ENCODE measurements at places on chromosomes 2 and 18. TPM values are rescaled to one million over a fixed set of nuclear protein-coding genes. Genes with fewer than 3 reads are reported as not detected.

- no peaks in the 10 kb centered on the region for H3K27me3 ChIP-seq
- no peak for DNase-seq
- no peak overlapping the region for H3K4me3 ChIP-seq
- peaks cover 12% of the 10 kb centered on the region for H3K4me1 ChIP-seq
- no peak overlapping the region for H3K27ac ChIP-seq
These were observed 1.9 kb upstream of the STAT4 start for GRCh38 chr2:191152482-191153240.

DNA sequence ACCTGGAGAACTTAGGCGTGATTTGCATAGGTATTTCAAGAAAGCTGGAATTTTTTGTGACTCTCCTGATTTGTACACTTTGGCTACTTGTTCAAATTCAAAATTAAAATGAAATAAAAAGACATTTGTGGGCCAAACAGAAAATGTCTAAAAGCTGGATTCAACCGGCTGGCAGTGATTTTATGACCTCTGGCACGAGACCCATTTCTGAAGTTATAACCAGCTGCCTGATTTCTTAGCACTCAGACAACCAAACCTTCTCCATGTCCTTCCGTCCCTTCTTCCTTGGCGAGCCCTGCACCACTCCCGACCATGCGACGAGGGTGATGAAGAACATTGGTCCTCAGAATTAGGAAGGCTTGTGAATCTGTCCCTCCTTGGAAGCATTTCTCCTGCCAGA, 19.7 kb downstream of the PKDCC start:
- no peaks in the 10 kb centered on the region for H3K27me3 ChIP-seq
- DNase-seq: no peak
- peaks cover 4% of the 10 kb centered on the region for H3K4me1 ChIP-seq
- no peak overlapping the region for H3K4me3 ChIP-seq
- H3K36me3 ChIP-seq: no peaks in the 10 kb centered on the region
- no peak overlapping the region for H3K27ac ChIP-seq

GRCh38 chr18:22778996-22779395, 154.1 kb upstream of the RBBP8 start:
- H3K36me3 ChIP-seq: no peaks in the 10 kb centered on the region
- no peaks in the 10 kb centered on the region for H3K27me3 ChIP-seq

DNA sequence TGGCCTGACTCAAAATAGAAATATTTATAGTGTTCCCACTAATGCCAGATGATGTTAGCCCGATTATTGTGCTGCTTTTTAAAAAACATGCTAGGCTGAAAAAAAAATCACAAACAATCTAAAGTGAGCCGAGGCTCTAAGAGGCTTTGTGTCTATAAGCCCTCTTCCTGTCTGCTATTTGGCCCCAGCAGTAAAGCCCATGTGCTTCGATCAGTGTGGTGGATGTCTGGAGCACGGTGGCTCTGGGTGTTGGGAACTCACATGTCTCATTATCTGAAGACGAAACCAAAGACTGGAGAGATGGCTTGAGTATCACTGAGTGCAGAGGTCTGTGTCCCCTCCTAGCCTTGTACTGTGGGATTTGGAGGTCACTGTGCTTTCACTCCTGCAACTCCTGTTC, 55.1 kb downstream of the INO80C start:
- H3K4me1 ChIP-seq: peaks cover 20% of the 10 kb centered on the region
- no peak overlapping the region for H3K27ac ChIP-seq
- DNase-seq: no peak

GRCh38 chr2:193946806-193947205, 1710.2 kb upstream of the SLC39A10 start:
- DNase-seq: no peak
- H3K36me3 ChIP-seq: no peaks in the 10 kb centered on the region
- H3K4me1 ChIP-seq: no peaks in the 10 kb centered on the region
- H3K4me3 ChIP-seq: no peak overlapping the region

DNA sequence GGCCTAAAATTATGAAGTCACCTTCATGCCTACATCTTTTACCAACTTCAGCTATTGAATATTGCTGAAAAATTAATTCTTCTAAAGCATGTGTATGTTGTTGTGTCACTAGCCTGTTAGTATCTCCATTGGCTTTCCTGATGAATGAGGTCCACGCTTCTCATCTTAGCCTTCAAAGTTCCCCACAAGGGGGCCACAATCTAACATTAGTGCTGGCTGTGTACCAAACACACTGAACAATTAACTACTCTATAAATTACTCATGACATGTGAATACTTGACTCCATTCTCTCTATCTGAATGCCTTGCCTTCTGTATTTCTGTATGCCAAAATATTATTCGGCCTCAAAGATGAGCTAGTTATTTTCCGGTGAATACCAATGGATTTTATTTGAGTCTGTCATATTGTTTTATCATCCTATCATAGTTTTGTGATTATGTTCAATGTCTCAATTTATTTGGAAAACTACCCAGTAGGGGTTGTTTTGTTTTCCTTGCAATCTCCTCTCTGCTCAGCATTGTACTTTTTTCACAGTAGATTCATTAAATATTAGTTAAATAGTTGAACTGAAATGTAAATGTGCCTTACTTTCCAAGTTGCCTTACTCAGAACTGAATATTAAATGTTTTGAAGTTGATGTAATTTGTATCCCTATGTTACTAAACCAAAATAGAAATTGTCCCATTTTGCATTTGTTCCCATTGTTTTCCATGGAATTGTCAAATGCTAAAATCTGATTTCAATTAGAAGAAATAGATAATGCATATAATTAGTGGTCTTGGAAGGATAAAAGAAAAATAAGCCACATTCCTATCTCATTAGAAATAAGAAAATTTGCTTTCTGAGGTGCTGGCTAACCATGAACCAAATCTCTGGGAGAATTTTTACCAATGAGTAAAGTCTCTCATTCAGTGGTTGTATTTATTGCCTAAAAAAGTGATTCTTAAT, 208.4 kb upstream of the COL3A1 start:
- H3K4me3 ChIP-seq: no peak overlapping the region
- no peaks in the 10 kb centered on the region for H3K4me1 ChIP-seq
- H3K27ac ChIP-seq: no peak overlapping the region
- no peaks in the 10 kb centered on the region for H3K27me3 ChIP-seq
- no peak for DNase-seq

- H3K4me3 ChIP-seq: no peak overlapping the region
- DNase-seq: no peak
- no peaks in the 10 kb centered on the region for H3K27me3 ChIP-seq
- no peaks in the 10 kb centered on the region for H3K36me3 ChIP-seq
- H3K4me1 ChIP-seq: no peaks in the 10 kb centered on the region
These were observed 241.3 kb upstream of the PXDN start for GRCh38 chr2:1985571-1985970.

- H3K27me3 ChIP-seq: no peaks in the 10 kb centered on the region
- no peaks in the 10 kb centered on the region for H3K4me1 ChIP-seq
- no peak for DNase-seq
- no peak overlapping the region for H3K27ac ChIP-seq
- no peaks in the 10 kb centered on the region for H3K36me3 ChIP-seq
These were observed 10.2 kb upstream of the THNSL2 start for GRCh38 chr2:88159955-88160415.

DNA sequence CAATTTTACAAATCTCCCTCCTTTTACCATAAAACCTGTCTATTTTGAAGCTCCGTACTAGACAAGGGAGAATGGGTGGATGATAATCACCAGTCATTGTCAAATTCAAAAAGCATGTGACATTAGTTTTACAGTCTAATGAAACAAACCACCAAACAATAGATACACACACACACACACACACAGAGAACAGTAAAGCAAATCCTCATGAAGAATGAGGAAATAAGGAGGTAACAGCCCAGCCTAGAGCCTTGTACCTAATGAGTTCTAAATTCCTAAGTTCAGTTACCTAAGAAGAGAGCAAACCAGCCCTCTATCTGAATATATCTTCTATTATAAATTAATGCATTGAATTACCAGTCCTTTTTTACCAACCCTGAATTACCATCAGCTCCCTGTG, 36.8 kb upstream of the BZW1 start:
- H3K4me1 ChIP-seq: no peaks in the 10 kb centered on the region
- DNase-seq: no peak
- H3K36me3 ChIP-seq: no peaks in the 10 kb centered on the region
- no peaks in the 10 kb centered on the region for H3K27me3 ChIP-seq
- H3K27ac ChIP-seq: no peak overlapping the region
- no peak overlapping the region for H3K4me3 ChIP-seq

SRD5A2 gene
- 2.9 TPM for total RNA-seq

DAW1 gene
- not detected for total RNA-seq

OTOF gene
- total RNA-seq: 0.49 TPM

SERPINB10 gene
- 0.98 TPM for total RNA-seq

FOXD4L1 gene
- not detected for total RNA-seq

HOXD12 gene
- 1.7 TPM for total RNA-seq

SERPINB12 gene
- total RNA-seq: 20.1 TPM

CFAP65 gene
- total RNA-seq: not detected

REEP1 gene
- 13.5 TPM for total RNA-seq

LINC00305 gene
- not detected for total RNA-seq
